ENCODE measurements at places on chromosomes 2 and 18.

- DNase-seq: no peak
These were observed 19.8 kb upstream of the ZNF532 start for GRCh38 chr18:58844871-58845270.

GRCh38 chr2:150806336-150806735 is 318.9 kb upstream of the RND3 start:
- DNase-seq: no peak

GRCh38 chr2:164558450-164558849 is 62.8 kb downstream of the GRB14 start:
- no peak for DNase-seq

GRCh38 chr2:26333293-26333692 is 12.7 kb upstream of the SELENOI start:
- no peak for DNase-seq

- no peak for DNase-seq
These were observed 7.2 kb upstream of the SEMA4C start for GRCh38 chr2:96877042-96877451.

GRCh38 chr2:20222014-20222768 is 2.7 kb downstream of the SDC1 start:
- no peak for DNase-seq

GRCh38 chr2:180562378-180562777 is 418.0 kb upstream of the UBE2E3 start:
- DNase-seq: no peak

- DNase-seq: peak; percentile 44
These were observed 39.3 kb upstream of the SERPINB2 start for GRCh38 chr18:63848159-63848558.

DNA sequence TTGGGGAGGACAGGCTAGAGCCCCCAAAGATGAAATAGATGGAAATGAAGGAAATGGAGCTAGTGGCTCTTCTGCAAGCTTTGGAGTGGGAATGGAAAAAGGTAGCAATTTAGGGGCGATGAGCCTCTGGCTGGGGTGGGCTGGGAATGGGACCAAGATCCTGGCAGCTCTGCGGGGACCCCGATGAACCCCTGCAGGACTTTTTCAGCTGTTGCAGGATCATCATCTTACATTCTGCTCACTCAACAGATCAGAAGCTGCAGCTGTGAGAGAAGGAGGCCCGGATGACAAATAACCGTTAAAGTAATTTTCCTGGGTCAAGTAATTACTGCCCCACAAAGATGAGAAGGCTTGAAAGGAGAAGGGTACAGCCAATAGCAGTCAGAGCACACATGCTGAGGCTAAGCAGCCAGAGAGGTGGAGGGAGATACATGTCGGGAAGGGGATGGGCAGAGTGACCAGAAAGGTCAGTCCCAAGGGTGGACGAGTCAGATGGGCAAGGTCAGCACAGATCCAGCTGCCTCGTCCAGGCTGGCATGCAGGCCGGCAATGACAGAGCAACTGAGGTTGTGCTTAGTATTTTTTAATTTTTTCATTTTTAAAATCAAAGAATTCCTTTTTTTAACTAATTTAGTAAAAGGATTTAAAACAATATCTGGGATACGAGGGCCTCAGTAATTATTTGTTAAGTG is 245.0 kb upstream of the RAB6C start:
- DNase-seq: no peak

DNA sequence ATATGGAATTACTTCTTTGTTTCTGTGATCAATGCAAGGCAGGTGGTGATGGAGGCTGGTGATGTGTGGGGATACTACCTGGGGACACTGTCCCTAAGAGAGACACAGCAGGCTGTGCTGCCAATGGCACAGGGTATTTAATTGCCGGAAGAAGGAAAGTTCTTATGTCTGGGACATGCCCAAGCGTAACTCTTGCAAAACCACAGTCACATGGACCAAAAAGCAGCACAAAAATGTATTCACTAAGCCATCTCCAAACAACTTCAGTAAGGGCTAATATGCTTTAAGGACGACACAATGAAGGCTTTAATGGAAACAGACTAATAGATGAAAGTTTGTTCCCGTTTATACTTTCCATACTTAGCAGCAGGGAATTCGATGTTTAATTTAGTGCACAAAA is 49.7 kb upstream of the AP1S3 start:
- DNase-seq: no peak

- no peak for DNase-seq
These were observed 21.6 kb upstream of the VPS4B start for GRCh38 chr18:63443829-63444228.

GRCh38 chr18:58993260-58993659 is 128.6 kb downstream of the ZNF532 start:
- peak; percentile 72 for DNase-seq

GRCh38 chr2:111905990-111906735 is 7.8 kb downstream of the MERTK start:
- no peak for DNase-seq

GRCh38 chr18:56097621-56098020 is 509.6 kb upstream of the TCF4 start:
- no peak for DNase-seq

- no peak for DNase-seq
These were observed 39.2 kb downstream of the SCN1A start for GRCh38 chr2:166088634-166089033.

- no peak for DNase-seq
These were observed 90.3 kb downstream of the RPRM start for GRCh38 chr2:153388246-153388645.

DNA sequence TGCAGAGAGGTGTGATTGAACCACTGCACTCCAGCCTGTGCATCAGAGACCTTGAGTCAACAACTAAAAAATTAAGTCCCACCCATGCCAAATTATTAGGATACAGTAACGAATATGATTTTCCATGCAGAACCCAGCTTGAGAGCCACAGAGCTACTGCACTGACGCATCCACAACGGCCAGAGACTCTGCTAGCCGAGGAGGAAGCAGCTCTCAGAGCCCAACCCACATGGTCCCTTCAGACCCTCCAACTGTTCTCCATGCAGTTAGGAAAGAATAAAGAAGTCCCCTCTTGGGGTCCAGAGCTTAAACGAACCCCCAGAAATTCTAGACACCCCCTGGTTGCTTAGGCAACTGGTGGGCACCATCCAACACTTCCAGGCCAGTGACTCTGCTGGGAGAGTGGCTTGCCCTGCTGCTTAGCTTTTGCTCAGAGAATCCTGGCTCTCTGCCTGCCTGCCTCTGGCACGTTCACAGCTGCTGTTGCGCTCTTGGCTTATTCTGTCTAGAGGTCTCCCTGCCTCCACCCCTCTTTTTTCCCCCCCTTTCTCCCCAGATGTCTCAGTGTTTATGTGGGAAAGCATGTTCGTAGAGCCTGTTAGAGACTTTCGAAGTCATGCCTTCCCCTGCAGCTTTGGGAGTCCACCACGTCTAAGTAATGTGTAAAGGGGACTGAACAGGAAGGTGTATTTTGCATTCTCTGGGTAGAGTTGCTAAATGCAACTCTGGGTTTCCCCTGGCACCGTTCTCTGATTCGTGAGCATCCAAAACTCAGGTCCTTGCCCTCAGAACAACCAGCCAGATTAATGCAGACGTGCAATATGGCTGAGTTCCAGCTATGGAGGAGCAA is 26.0 kb upstream of the SP3 start:
- peak; percentile 72 for DNase-seq
